ENCODE measurements at places on chromosomes 7 and 10.

DNA sequence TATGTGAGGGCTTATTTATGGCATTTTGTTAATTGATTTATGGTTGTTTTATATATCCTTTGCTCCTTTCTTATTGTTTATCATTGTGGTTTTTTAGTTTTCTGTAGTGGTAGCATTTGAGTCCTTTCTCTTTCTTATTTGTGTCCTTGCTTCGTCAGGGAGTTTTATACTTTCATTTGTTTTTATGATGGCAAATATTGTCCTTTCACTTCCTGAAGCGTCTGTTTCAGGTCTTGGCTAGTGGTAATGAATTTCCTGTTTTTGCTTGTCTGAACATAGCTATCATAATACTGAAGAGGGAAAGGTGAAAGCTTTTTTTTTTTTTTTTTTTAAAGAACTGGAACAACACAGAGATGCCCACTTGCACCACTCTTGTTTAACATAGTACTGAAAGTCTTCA lies 228.2 kb downstream of the ATRNL1 start:
- DNase-seq = no peak

- DNase-seq = no peak
These were observed 340.8 kb downstream of the PHTF2 start for GRCh38 chr7:78139335-78139734.

GRCh38 chr7:149827089-149827981 lies 10.8 kb upstream of the ZNF862 start:
- no peak for DNase-seq

DNA sequence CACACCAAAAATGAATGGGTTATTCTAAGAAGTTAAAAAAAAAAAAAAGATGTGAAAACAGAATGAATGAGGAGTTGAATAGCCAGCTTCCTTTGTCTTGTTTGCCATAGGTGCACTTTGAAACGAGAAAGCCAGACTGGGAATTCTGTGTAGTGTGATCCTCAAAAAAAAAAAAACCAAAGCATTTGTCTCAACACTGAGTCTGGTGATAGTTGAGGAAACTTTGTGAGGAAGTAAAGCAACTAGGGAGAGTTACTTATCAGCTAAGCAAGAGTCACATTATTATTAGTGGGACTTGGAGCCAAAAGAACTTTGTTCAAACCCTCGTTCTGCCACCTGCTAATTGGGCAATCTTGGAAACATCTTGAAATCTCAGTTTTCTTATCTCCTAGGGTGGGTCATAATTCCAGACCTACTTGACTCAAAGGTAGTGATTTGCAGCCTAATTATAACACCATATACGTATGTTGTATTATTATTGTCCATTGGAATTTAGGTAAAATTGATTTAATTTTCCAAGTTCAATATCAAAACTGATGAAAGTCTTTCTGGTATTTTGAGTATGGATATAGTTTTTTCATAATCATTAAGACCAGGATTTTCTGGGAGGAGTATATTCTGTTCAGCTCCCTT lies 99.8 kb upstream of the GJD4 start:
- no peak for DNase-seq

- DNase-seq = no peak
These were observed 41.3 kb upstream of the TES start for GRCh38 chr7:116169060-116169459.

GRCh38 chr10:60304829-60305379 lies 84.8 kb downstream of the ANK3 start:
- no peak for DNase-seq

All from activated naive CD4-positive, alpha-beta T cell treated with anti-CD3 and anti-CD28 coated beads, Interleukin-2, amount 50 U/mL, for 16 hours (primary cell).